ENCODE measurements at places on chromosomes 11 and 22.

- no peak for DNase-seq
Measured at GRCh38 chr22:24975125-24975640, 22.7 kb downstream of the KIAA1671 start.

DNA sequence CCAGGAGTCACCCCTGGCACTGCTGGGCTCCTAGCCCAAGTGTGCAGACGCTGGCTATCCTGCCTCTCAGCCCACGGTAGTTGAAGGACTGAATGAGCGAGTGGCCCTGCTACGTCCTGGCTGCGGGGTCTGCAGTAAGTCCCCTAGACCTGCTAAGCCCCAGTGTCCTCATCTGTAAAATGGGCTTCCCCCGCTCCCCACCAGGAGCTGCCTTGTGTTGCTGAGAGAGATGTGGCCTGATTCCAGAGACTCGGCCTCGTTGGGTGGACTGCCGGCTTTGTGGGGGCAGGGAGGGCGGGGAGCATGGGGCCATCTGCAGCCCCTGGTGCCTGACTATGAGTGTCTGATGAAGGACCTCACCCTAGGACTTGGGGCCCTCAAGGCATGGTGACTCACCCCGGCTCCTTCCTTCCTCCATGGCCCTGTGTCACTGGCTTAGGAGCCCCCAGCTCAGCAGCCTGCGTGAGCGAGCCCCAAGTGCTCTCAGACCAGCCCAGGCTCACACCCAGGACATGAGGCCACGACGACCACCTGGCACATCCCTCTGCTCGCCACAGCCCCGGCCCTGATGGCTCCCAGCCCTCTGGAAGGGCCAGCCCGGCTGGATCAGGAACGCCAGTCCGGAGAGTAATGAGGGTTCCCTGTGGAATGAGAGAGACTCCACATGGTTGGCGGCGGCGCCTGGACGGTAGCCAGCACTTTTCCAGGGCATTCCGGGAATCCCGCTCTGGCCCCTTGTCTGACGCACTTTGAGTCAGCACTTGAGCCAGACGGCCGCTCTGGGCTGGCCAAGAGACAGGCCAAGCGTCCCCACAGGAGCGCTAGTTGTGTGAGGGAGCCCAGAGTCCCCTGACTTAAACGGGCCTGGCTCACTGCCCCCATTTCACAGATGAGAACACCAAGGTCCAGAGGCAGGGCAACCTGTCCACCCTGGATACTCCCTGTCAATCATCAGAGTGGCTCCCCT lies 50.5 kb upstream of the SHISAL1 start:
- no peak for DNase-seq

DNA sequence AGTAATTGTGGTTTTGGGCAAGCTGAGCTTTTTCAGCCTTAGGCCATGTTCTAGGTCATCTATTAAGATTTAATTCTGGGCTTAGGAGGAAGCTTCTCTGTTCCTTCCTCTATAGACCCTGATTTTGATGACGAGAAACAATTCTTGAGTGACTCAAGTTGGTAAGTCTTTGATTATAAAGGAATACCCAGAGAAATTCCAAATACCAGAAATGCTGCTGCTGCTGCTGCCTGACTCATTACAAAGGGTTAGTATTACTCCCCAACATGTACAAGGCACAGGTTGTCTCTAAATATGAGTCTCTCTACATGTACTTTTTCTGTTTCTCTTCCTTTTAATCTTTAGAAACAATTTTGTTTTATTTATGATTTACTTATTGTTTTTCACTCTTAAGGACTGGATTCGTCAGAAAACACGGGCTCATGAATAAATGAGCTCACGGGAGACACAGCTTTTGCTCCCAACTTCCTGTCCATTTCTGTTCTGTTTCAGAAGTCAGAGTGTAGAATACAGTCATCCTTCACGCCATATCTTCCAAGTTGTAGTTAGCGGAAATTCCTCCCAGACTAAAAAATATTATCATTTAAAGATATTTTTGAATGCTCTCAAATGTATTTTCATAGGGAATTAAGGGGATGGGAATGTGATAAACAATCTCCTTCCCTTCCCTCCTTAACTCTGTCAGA lies 31.8 kb upstream of the RBMXL2 start:
- no peak for DNase-seq

DNA sequence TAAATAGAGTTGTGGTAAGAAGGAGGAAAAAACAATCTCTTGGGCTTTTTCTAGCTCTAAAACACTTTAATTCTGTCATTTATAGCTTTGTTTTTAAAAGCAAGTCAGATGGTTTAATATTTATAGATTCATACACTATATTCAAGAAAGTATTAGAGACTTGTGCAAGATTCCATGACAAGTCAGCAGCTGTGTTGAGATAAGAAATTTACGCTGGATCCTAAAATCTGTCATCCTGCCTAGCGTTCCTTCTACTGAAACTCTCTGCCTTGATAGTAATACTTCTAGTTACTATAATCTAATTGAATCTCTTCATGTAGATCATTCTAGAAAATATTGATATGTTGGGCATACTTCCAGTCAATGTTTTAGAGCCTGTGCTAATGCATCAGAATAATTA lies 721.8 kb downstream of the CNTN5 start:
- DNase-seq, result no peak

DNA sequence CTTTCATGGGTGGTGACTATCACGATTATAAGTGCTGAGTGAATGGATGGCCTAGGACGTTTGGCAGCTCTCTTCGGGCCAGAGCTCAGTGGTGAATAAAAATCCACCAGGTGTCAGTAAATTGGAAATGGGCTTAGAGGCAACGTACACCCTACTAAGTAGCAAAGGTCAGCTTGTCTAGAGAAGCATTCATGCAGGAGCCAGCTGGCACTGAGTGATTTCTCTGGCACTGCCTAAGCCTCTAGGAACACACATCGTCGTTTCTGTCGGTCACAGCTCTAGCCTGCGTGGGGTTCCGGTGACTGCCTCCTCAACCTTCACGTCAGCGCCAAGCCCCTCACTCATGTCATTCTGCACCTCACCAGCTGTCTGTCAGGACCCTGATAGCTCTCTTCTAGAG lies 192.4 kb upstream of the NTM start:
- no peak for DNase-seq

DNA sequence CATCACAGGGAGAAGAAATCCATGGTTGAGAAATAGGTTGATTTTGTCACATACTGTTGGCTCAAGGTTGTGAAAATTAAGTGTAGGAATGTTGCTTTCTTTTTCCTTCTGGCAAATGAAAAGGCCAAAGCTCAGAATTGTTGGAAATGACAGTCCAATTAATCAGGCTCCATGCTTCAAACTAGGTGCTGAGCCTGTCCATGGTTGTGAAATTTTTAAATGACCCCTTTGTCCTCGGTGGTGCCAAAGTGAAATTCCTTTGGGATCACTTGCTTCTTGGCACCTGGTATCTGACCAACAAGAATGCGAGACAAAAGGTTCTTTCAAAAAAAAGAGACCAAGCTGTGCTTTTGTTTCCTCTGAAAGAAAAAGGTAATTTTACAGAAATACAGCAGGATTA lies 451.9 kb downstream of the ETS1 start:
- DNase-seq, result no peak

DNA sequence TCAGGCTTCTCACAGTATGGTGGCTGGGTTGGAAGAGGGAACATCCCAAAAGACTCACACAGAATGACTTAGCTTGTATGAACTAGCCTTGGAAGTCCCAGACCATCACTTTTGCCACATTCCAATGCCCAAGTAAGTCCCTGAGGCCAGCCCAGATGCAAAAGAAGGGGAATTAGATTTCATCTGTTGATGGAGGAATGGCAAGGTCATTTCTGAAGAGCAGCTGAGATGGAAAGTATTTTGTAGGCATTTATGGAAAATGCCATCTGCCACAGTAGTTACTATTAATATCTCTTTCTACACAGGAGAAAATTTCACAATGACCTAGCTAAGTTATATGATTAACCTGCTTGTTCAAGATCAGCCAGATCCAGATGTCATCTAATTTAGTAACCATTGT lies 58.8 kb downstream of the ENDOD1 start:
- DNase-seq, result no peak

- no peak for DNase-seq
Measured at GRCh38 chr11:132347156-132348090, 977.0 kb downstream of the NTM start.

- no peak for DNase-seq
Measured at GRCh38 chr11:121081321-121081720, 19.7 kb upstream of the TECTA start.

DNA sequence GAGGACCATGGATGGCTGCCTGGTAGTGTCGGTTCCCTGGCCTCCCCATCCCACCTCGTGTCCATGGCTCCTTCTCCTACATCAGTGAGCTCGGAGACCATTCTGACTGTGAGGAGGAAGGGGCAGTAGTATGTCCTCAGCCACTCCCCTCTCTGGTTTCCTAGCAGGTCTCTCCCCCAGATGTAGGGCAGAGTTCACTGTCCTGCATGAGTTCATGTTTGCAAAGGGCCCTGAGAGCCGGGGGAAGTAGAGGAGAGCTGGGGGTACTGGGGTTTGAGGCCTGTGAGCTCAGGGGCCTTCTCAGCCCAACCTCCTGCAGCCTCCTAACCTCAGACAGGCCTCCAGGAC lies 18.4 kb upstream of the ST3GAL4 start:
- DNase-seq, result no peak

GRCh38 chr22:20008221-20008995 lies 8.2 kb downstream of the ARVCF start:
- DNase-seq, result no peak

GRCh38 chr11:118602331-118602730 lies 5.1 kb upstream of the PHLDB1 start:
- DNase-seq, result no peak

- no peak for DNase-seq
Measured at GRCh38 chr11:6604081-6604626, 580 bp downstream of the ILK start.

- no peak for DNase-seq
Measured at GRCh38 chr11:18498039-18498438, 28.7 kb downstream of the TSG101 start.

- DNase-seq, result no peak
Measured at GRCh38 chr11:8178297-8178696, 9.5 kb upstream of the RIC3 start.

GRCh38 chr22:35204807-35205775 lies 52.2 kb upstream of the HMGXB4 start:
- DNase-seq, result no peak

Data from NCI-H1105 (cell line).